ENCODE measurements at places on chromosomes 4 and X.

GRCh38 chrX:54807524-54808108, at the start of gene MAGED2:
TSS of gene MAGED2 (plus strand) at chrX:54807745. CDS start at chrX:54809332, 1,587 bp downstream.
- no peak for DNase-seq

GRCh38 chr4:186587416-186588018, 32.1 kb upstream of the MTNR1A start:
- DNase-seq: no peak

DNA sequence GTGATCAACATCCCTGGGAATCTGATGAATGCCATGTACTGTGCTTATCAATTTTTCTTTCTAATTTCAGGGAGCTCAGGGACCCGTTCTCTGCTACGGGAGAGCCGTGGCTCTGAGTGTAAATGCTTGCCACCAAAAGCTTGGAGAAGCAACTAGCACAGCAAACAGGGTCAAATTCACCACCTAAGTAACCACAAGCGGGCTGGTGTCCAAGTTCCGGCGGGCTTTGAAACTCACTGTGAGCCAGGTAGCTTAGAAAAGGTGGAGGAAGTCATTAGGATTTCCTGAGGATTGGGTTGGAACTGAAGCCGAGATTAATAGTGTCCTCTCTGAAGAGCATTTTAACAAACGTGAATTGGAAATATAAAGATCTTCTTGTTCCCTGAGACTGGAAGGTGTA, 87.2 kb downstream of the CLDN34 start:
- DNase-seq: no peak

- DNase-seq: no peak
Measured at GRCh38 chr4:158913766-158914165, 144.9 kb downstream of the FNIP2 start.

- DNase-seq: no peak
Measured at GRCh38 chr4:164215113-164215741, 538.7 kb upstream of the SMIM31 start.

- no peak for DNase-seq
Measured at GRCh38 chr4:25433966-25434827, 57.1 kb downstream of the ANAPC4 start.

GRCh38 chr4:55069248-55069647, 56.1 kb downstream of the KDR start:
- DNase-seq: no peak

DNA sequence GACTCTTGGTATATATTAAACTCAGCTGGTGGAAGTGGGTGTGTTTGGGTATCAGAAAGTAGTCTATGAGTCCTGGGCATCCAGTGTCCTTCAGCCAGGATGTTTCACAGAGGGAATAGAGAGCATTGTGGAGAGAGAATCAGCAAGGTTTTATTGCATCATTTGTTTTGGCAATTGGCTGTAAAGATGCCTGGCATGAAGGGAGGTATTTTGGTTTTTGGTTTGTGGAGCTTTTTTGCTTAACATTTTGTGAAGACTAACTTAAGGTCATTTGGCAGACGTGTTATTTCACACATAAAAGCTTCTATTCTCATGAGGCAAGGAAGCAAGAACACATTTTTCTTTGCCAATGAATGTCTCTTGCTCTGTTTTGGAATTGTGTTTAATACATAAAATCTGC, 71.1 kb downstream of the DCLK2 start:
- no peak for DNase-seq

- DNase-seq: peak; percentile 2
Measured at GRCh38 chr4:18689308-18690115, 668.0 kb upstream of the LCORL start.

DNA sequence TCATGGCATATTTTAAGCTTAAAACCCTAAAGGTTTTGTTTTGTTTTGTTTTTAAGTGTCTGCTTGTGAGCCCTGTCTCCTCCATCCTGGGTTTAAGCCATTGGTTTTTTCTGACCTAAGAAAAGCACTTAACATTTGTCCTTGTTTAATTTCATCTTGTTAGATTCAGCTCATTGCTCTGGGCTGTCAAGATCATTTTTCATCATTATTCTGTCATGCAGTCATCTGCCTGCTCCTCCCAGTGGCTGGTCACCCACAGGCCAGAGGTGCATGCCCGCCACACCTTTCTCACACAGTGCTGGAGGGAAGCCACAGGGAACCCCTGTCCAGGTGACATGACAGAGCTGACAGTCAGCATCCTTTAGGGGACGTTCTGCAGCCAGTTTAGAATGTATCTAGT, 11.7 kb upstream of the REELD1 start:
- no peak for DNase-seq

DNA sequence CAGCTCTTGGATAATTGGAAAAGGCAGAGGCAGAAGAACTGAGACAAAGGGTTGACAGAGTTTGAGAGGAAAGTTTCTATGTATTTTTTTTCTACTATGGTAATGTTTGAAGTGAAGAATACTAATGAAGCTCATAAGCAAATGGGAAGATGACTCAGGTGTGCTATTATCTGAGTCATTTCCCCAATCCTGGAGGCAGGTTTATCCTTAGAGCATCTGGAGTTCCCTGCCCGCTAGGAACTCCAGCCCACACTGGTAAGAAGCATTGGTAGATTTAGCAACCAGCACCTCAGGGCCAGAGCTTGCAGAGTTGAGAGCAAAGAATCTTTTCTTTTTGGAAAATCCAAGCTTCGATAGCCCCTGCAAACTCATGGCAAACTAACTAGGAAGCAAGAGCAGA, 55.2 kb downstream of the DOCK11 start:
- no peak for DNase-seq

GRCh38 chr4:184255361-184255760, 37.7 kb upstream of the ENPP6 start:
- no peak for DNase-seq

- no peak for DNase-seq
Measured at GRCh38 chrX:154383359-154384283, 4.5 kb downstream of the EMD start.

DNA sequence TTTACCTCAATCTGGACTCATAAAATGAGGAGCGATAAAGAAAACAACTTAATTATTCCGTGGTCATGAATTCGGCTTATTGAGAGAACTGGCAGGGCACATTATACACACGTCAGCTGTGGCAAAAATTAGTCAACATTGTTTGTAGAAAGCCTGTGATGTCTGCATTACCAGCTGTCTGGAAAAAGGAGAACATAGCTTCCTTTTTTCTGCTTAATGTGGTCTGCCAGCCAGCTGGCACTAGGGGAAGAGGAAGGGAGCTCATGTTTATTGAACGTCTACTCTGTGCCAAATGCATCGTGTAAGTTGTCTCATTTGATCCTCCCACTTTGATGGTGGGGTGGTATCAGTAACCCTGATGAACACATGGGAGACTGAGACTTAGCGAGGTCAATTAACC, 367.6 kb downstream of the ARHGAP24 start:
- no peak for DNase-seq

GRCh38 chr4:115310641-115311040, 197.2 kb upstream of the NDST4 start:
- DNase-seq: no peak

DNA sequence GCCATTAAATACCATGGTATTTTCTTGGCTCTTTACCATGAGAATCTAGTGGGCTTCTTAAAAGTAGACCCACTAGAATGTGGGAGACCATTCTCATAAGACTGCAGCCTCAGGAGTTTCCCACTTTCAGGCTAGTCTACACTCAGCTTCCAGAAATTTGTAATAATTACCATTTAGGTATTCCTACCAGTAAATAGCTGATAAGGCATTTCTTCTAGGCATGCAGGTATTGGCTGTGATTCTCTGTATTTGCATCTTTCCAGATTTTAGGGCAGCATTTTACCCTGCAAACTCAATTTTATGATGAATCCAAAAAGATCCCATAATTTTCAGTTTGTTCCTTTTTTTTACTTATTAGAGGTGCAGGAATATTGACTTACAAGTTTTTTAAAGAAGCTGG, 496.6 kb downstream of the TRAM1L1 start:
- DNase-seq: no peak

GRCh38 chr4:43243433-43244116, 351.1 kb downstream of the GRXCR1 start:
- no peak for DNase-seq

- no peak for DNase-seq
Measured at GRCh38 chrX:155755706-155756337, 125.3 kb upstream of the VAMP7 start.

DNA sequence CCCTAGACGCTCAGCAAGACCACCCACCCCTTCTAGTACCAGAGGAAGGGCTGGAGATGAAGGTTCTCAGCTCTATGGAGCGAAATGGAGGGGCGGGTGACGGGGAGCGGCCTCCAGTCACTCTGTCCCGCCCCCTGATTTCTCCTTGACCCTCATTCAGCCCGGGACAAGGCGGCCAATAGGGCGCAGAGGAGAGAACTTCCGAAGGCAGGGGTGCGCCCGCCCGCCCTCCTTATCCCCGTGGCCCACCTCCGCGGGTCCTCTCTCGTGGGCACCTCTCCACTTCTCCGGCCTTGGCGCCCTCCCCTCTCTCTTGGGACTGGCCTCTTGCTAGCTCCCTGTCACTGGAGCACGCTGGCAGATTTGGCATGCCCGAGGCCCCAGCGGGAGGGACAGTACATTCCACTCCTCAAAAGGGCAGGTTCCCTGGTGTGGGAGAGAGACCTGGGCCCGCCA, 1.1 kb upstream of the SEPTIN6 start:
- no peak for DNase-seq

GRCh38 chrX:123331349-123331748, 147.3 kb downstream of the GRIA3 start:
- no peak for DNase-seq

DNA sequence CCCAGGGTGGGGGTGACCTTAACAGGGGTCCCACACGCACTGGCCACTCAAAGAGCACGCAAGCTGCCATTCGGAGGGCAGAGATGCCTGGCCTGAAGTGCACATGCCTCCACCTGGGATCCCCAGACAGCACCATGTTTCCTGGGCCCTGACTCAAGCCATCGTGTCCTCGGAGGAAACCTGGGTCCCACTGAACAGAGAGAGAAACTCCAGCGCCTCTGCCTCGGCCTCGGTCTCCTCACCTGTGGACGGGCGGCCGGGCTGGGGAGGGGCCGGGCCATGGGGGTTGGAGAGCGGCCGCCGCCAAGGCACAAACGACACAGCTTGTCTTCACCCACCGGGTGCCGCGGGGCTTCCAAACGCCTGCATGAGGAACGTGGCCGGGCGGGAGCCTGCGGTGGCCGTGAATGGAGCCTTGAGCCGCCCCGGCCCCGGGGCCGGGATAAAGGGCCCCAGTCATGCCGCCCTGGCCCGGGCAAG, 30.0 kb upstream of the FGFR3 start:
- no peak for DNase-seq

GRCh38 chr4:109574931-109575804, 15.1 kb downstream of the MCUB start:
- no peak for DNase-seq

- DNase-seq: no peak
Measured at GRCh38 chr4:128390475-128390996, 102.9 kb upstream of the PGRMC2 start.

GRCh38 chr4:41134581-41134980, 79.8 kb downstream of the APBB2 start:
- DNase-seq: no peak

DNA sequence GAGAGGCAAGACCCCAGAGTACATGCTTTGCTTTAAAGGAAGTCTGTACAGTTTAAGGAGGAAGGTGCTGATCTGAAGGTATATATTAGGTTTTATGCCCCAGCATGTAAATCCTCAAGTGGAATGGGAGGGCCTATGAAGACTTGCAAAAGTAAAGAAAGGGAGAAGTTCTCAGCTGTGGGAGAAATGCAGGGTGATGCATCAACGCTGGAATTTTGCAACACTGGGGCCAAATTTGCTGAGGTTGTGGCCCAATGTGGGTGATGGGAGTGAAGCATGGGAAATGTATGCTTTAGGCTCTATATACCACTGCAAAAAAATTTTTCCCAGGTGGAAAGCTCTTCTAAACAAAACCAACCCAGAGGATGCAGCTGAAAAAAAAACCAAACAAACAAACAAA, 33.8 kb upstream of the GPR174 start:
- no peak for DNase-seq

- no peak for DNase-seq
Measured at GRCh38 chr4:184514121-184514988, 40.0 kb upstream of the IRF2 start.
